ENCODE measurements at places on chromosomes 7 and 10.

GRCh38 chr10:84224411-84225028 lies 824 bp downstream of the LRIT2 start:
- DNase-seq = no peak

DNA sequence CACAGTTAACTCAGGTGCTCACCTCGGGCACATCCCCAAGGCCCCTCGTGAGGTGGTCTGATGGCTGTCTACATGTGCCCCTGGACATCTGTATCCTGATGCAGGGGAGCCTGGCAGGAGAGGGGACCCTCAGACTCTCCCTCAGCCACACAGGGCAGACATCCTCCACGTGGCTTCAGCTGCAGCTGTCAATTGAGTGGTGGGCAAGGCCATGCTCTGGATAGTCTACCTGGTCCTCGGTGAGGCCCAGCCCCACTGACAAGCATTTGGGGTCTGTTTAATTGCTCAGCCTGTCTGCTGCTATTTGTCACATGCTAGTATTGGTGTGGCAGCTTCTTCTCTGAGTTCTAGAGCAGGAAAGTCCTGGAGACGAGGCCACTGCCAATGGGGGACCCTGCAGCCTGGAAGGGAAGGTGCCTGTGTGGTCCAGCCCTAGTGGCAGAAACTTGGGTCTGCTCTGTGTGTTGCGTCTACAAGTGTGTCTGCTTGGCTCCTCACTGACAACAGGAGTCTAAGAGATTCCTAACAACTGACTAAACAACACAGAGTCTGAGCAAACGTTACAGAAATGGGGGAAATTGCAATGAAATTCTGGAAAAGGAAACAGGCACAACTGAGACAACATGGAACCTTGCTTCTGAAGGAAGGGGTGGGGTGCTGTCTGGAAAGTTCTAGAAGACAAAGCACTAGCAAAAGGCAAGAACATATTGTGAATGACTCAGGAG lies 59.3 kb upstream of the IGFBP3 start:
- no peak for DNase-seq

- no peak for DNase-seq
Measured at GRCh38 chr10:14749070-14749809, 25.5 kb downstream of the FAM107B start.

DNA sequence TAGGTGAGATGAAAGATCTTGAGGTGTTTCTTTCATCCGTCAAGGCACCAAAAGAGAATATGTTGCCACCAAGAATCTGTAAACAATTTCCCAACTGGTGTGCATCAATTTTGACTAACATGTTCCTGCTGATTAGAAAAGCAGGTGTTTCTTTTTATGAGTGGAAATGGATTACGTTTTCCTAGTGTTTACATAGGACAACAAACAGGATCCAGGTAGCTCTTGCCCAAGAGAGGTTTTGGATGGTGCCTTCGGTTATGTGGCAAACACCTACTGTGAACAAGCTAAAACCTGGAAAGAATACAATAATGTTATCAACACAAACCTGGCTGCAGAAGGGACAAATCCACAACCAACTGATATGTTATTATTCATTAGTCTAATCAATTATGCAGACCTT lies 53.6 kb upstream of the WNT16 start:
- DNase-seq = no peak

DNA sequence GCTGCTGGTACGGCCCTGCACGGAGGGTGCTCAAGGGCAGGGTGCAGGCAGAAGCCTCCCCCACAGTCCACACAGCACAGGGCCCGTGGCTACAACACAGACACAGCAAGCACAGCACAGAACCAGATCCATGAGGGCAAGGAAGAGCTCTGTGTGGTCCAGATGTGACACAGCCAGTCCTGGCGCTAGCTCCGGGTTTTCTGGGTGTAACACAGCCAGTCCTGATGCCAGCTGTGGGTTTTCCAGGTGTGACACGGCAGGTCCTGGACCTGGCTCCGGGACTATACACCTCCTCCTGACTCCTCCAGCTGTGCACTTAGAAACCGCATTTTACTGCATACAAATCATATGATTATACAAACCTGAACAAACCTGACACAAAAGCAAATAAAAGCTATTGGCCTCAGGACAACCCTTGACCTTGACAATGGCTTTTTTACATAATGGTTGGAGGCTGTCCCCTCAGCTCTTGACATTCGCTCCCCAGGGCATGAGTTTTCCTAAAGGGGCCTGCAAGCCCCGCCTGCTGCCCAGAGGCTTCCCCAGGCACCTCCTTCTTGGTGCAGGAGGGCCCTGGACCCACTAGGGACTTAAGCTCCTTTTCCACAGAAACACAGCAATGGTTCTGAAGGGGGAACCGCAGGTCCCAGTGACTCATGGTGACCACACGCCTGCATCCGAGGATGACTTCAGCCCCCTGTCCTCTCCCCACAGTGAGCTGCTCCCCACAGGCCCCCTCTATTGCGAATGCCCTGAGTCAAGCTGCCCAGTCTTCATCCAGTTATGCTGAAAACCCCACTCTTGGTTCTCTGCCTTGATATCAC lies 209.6 kb downstream of the PTPRN2 start:
- DNase-seq = no peak

GRCh38 chr10:14554091-14554490 lies 220.6 kb downstream of the FAM107B start:
- no peak for DNase-seq

DNA sequence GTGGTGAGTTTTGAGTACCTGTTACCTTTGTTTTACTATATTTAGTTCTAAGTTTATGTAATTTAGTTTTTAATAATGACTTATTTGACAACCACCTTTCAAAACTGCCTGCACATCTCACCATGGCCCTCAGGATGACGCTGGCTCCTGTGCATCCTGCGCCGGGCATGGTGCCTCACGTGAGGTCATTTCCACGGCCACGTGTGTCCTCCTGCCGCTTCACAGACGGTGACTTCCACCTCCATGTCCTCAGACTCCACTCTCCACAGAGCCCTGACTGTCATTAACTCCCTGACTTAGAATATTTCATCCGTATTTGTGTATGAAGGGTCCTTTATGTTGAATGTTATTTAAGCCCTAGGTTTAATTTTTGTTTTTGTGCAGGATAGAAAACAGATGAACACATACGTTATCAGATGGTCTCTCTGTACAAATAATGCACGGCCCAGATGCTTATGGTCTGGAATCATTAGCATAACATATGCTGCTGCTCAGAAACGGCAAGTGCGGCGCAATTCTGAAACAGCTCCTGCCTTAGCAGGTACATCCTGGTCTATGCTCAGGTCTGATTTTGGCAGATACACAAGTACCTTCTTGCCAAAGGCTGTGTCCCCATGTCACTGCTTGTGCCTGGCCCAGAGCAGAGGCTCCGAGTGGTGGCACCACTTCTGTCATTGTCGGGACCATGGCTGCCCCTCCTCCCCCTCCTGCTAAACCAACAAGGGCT lies 155.8 kb downstream of the WDR37 start:
- DNase-seq = no peak

DNA sequence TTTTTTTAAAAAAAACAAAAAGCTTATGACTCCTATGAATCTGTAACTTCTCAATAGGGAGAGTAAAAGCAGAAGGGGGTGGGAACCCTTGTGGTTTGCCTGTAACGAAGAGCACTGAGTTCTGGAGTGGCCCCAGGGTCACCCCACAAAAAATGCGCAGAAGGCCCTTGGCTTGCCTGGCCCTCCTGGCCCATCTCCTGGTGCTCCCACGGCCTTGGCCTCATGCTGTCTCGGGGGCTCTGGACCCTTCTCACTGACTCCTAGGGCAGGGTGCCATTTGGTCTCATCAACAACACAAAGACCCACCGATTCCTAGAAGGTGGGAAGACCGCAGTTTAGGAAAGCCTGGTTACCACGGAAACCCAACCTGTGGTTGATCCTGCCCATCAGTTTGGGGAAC lies 40.8 kb downstream of the ZNF467 start:
- no peak for DNase-seq

DNA sequence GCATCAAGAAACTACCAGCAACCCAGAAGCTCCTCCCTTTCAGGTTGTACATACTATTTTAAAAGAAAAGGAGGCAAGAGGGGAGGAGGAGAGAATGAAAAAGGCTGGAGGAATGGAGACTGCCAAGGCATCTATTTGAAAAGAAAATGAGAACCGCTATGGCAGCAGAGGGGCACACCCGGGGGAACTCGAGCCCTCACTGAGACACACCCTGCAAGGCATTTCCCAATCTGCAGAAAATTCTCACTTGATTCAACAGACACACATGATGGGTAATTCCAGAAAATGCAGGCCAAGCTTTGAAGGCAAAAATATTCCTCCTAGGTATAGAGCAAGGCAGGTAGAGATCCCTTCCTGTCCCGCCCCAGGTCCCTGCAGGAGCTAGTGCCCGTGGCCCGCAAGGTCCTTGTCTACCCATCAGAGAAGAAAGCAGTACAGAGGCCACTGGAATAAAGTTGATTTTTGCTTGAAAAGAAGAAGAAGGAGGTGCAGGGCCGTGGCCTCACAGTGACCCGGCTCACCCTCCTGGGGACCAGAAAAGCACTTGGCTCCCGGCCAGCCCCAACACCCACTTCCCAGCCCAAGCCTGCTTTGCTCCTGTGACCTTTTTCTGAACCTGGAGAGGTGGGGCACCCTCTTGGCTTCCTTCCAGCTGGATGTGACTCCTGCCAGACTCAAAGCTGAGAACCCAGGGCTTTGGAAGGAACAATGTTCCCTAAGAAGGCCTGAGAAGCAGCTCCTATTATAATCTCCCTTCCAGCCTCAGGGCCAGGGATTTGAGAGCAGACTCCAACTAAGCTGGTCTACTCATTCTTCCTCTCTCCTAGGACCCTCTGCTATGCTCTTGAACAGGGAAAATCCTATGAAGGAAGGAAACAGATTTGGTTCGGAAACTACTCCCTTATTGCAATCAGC lies 6.2 kb upstream of the PIK3CG start:
- DNase-seq = no peak

- no peak for DNase-seq
Measured at GRCh38 chr10:88131511-88132139, 268.2 kb downstream of the PTEN start.

DNA sequence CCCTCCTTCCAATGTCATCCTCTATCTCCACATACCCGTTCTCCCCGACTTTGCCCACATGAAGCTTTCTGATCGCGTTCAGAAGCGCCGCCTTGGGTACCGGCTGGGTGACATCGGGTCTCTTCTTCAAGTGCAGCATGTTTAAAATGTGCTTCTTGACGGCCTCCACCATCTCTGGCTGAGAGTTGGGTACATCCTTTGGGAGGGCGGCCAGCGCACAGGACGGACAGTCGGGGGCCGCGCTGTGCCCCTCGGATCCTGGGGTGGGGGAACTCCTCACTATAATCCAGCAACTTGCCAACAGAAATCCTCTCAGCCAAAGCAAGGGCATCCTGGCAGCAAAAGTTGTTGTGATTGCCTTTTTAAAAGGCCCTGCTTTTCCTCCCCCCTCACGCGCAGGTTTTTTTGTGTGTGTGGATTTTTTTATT lies 2.8 kb downstream of the INHBA start:
- DNase-seq = no peak

DNA sequence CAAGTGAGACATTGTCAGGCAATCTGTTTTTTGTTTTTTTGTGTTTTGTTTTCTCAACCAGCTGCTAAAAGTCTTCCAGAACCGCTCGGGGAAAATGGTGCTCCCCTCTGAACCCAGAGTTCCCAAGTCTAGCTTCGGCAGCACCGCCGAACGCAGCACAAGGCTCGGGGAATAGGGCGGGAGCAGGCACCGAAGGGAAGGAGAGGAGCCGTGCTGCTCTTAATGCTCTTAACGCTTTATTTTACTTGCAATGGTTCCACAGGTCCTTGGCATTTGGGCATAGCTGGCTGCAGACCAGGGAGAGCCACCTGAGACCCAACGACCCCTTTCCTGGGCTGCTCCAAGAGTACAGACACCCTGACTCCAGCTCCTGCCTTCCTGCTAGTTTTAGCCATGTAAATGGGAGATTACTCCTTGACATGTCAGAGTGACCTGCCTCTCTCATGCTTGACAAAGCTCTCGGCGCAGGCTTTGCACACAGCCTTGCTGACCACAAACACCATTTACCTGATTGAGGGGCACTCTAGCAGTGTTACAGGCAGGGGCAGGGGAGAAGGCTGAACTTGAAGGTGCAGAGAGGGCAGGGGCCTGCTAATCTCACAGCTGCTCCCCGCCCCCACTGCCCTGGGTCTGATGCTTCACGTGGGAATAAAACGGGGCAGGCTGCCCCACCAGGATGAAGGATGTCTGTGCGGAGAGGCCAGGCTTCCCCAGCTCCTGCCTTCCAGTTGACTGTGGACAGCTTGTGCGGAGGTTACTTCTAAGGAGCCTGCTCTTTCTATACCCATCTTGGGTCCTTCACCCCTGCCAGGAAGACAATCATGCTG lies 58.6 kb upstream of the EFCAB10 start:
- DNase-seq = no peak

DNA sequence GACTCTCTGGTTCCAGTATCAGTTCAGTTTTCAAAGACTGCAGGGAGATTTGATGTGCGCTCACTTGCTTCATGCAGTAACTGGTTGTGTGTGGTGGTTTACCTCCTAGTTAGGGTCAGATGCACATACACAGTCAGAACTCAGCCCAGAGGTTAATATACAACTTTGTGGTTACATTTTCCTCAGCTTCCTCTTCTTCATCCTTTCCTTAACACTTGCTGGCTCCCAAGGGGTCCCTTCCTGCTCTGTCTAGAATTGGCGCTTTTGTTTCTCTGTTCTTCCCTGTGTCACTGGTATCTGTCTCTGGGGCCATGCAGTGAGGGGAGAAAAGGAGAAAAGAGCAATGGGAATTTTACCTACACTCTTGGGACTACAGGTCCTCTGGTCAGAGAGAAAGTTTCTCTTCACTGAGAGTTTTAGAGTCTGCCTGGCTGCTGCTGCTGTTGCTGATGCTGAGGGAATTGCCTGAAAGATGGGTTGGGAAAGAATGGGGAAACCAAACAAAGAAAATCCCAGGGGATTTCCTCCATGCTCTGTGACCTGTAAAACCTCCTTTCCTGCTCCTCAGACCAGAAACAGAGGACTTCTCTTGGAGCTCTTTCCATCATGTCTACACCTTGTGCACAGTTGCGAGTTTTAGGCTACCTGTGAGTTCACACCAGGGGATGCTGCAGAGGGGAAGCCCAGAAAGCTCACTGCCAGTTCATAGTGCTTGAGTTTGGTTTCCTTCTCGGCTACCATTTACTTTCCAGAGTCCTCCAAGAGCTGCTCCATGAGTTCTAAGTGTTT lies 74.6 kb downstream of the WDFY4 start:
- DNase-seq = no peak

GRCh38 chr7:73329861-73330581 lies 2.1 kb downstream of the FKBP6 start:
- no peak for DNase-seq

- DNase-seq = no peak
Measured at GRCh38 chr7:151125470-151125845, 39.2 kb downstream of the AGAP3 start.

- no peak for DNase-seq
Measured at GRCh38 chr10:7070950-7071349, 339.9 kb downstream of the SFMBT2 start.
